Nasal cavity respiratory epithelium epithelial cell of viscerocranial mucosa (primary cell): ENCODE measurements at places on chromosomes 13 and 19. TPM values are rescaled to one million over a fixed set of nuclear protein-coding genes. Genes with fewer than 3 reads are reported as not detected.

Gene RASGRP4
- not detected in 2 replicates for total RNA-seq

Gene ZNF677
- 19.1 and 29.0 TPM in 2 replicates for total RNA-seq

Gene LYPD3
- 13.3 and 20.2 TPM in 2 replicates for total RNA-seq

Gene CCDC8
- 15.0 and 16.1 TPM in 2 replicates for total RNA-seq

Gene CD79A
- 0.07 TPM in 1 of 2 replicates, not detected in the other for total RNA-seq

Gene ZNF471
- total RNA-seq, result 1.7 and 9.4 TPM in 2 replicates

Gene RETN
- not detected in 2 replicates for total RNA-seq

Gene FAM216B
- not detected in 2 replicates for total RNA-seq

Gene SLC15A1
- 0.34 and 1.3 TPM in 2 replicates for total RNA-seq

Gene TMPRSS9
- not detected in 2 replicates for total RNA-seq

Gene PSG7
- total RNA-seq, result not detected in 2 replicates

Gene SIAH3
- under 0.01 TPM in 1 of 2 replicates, not detected in the other for total RNA-seq

Gene ANKLE1
- 0.64 and 0.68 TPM in 2 replicates for total RNA-seq

Gene B3GNT8
- total RNA-seq, result 3.3 and 3.4 TPM in 2 replicates

Gene FFAR1
- not detected in 2 replicates for total RNA-seq

Gene IFT88
- 6.2 and 8.7 TPM in 2 replicates for total RNA-seq

Gene PRSS57
- total RNA-seq, result not detected in 2 replicates

Gene CYP2F1
- not detected in 2 replicates for total RNA-seq

Gene STOML3
- not detected in 2 replicates for total RNA-seq

Gene SGCG
- 0.28 and 7.5 TPM in 2 replicates for total RNA-seq

Gene NLRP7
- total RNA-seq, result under 0.01 TPM in 1 of 2 replicates, not detected in the other

Gene GJB2
- 153 and 672 TPM in 2 replicates for total RNA-seq

Gene C5AR1
- under 0.01 and 1.5 TPM in 2 replicates for total RNA-seq

Gene MISP3
- 0.34 and 1.00 TPM in 2 replicates for total RNA-seq

Gene PINLYP
- 0.50 and 1.4 TPM in 2 replicates for total RNA-seq

Gene CEACAM1
- 1.4 and 6.3 TPM in 2 replicates for total RNA-seq
